ENCODE measurements at places on chromosomes 12 and 14. TPM values are rescaled to one million over a fixed set of nuclear protein-coding genes. Genes with fewer than 3 reads are reported as not detected.

DNA sequence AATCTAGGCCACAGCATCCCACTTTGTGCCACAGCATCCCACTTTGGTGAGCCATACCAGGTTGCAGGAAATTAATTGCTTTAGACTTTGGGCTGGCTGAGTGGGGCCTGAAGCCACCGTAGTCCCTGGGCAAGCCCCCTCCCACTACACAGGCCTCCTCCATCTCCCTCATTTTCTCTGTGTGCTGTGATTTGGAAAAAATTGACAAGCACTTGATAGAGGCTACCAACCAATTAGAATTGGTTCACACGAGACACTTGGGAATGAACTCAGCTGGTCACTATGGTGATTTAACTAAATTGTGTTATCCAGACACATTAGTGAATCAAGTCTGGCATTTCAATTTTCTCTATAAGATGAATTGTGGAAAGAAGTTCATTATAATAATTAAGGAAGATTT lies 481.1 kb downstream of the DIO2 start:
- H3K36me3 ChIP-seq: no peaks in the 10 kb centered on the region
- H3K27me3 ChIP-seq: no peaks in the 10 kb centered on the region
- DNase-seq: no peak
- H3K27ac ChIP-seq: no peak overlapping the region

- H3K27me3 ChIP-seq: no peaks in the 10 kb centered on the region
- peaks cover 14% of the 10 kb centered on the region for H3K36me3 ChIP-seq
- DNase-seq: no peak
- H3K4me3 ChIP-seq: no peak overlapping the region
- peak overlapping the region; percentile 22 for H3K27ac ChIP-seq
- peaks cover 73% of the 10 kb centered on the region for H3K4me1 ChIP-seq
Observed at GRCh38 chr14:32542507-32542906, 213.4 kb downstream of the AKAP6 start.

GRCh38 chr14:65872536-65872935 lies 460.0 kb downstream of the FUT8 start:
- H3K4me1 ChIP-seq: no peaks in the 10 kb centered on the region
- no peak overlapping the region for H3K27ac ChIP-seq
- DNase-seq: no peak

The CCDC38 gene
- total RNA-seq: 0.22 TPM
